SJSA1 (cell line): ENCODE measurements at places on chromosomes 7 and 10. TPM values are rescaled to one million over a fixed set of nuclear protein-coding genes. Genes with fewer than 3 reads are reported as not detected.

- H3K36me3 ChIP-seq: no peaks in the 10 kb centered on the region
- DNase-seq: no peak
- no peaks in the 10 kb centered on the region for H3K4me1 ChIP-seq
- H3K4me3 ChIP-seq: no peak within 1 kb of the TSS
Measured at GRCh38 chr7:150450491-150451001, at the start of gene GIMAP8. GIMAP8 (plus strand) TSS chr7:150450630; CDS start chr7:150466699, 16,069 bp downstream.

- H3K4me3 ChIP-seq: no peak overlapping the region
- no peak for DNase-seq
- peaks cover 8% of the 10 kb centered on the region; the same call in 1 of the 2 replicates for H3K4me1 ChIP-seq
Measured at GRCh38 chr10:72563327-72563932, 62.4 kb downstream of the MICU1 start.

- H3K27me3 ChIP-seq: no peaks in the 10 kb centered on the region
- H3K27ac ChIP-seq: peak overlapping the region; percentile 19
- no peak for DNase-seq
- no peaks in the 10 kb centered on the region for H3K36me3 ChIP-seq
- H3K4me1 ChIP-seq: peaks cover 64% of the 10 kb centered on the region
- H3K4me3 ChIP-seq: no peak overlapping the region
Measured at GRCh38 chr7:79980376-79980775, 154.3 kb upstream of the GNAI1 start.

- no peak overlapping the region for H3K4me3 ChIP-seq
- no peak for DNase-seq
- H3K4me1 ChIP-seq: no peaks in the 10 kb centered on the region; the same call in 1 of the 2 replicates
- H3K27me3 ChIP-seq: no peaks in the 10 kb centered on the region
Measured at GRCh38 chr7:106460792-106461254, 176.0 kb upstream of the NAMPT start.

GRCh38 chr10:22986771-22987542 lies 59.1 kb downstream of the ARMC3 start:
- no peaks in the 10 kb centered on the region for H3K4me1 ChIP-seq
- H3K36me3 ChIP-seq: no peaks in the 10 kb centered on the region
- DNase-seq: no peak
- H3K4me3 ChIP-seq: no peak overlapping the region
- H3K27ac ChIP-seq: no peak overlapping the region
- 0 out of 2 replicates have a peak, but pooled peaks cover 10% of the 10 kb centered on the region for H3K27me3 ChIP-seq

SGMS1 gene
- total RNA-seq: 85.5 and 109 TPM in 2 replicates

DNA sequence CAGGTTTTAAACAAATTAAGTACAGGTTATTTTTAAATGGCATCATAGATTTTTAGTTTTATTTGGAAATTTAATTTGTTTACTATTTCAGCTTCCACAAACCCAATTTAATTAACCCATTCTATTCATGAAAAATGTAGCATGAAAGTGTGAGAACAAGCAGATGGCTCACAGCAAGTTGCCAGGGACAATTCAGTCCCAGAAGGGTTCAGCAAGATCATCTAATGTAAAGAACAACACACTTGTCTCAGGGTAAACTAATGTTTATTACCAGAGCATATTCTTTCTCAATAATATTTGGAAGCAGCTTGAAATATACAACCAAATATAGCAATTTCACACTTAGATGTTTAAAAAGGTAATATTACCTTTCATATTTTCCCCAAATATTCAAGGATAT lies 166.9 kb upstream of the SLC13A1 start:
- H3K27ac ChIP-seq: no peak overlapping the region
- H3K4me3 ChIP-seq: no peak overlapping the region
- DNase-seq: no peak
- H3K4me1 ChIP-seq: no peaks in the 10 kb centered on the region
- H3K36me3 ChIP-seq: peaks cover 24% of the 10 kb centered on the region

DNA sequence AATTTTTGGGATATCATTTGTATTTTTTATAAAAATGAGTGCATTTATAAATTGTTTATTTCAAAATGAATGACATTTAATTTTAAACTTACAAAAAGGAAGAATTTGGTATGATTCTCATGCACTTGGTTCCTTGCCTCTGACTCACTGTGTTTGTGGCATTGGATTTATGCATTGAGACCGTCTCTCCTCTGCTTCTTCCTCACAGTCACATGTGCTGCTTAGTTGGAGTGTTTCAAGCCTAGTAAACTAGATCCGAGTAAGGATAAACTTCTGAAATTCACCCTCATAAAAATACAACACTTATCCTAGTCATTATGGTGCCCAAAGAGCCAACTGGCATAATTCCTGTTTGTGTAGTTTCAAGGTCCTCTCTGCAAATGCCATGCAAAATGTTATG lies 19.1 kb upstream of the FZD8 start:
- no peaks in the 10 kb centered on the region for H3K36me3 ChIP-seq
- H3K4me1 ChIP-seq: no peaks in the 10 kb centered on the region
- H3K27ac ChIP-seq: no peak overlapping the region
- H3K4me3 ChIP-seq: no peak overlapping the region
- 0 out of 2 replicates have a peak, but pooled peaks cover 4% of the 10 kb centered on the region for H3K27me3 ChIP-seq
- DNase-seq: no peak

NEUROG3 gene
- not detected in 2 replicates for total RNA-seq

PRKCQ gene
- not detected in 2 replicates for total RNA-seq

- H3K36me3 ChIP-seq: no peaks in the 10 kb centered on the region
- no peak overlapping the region for H3K4me3 ChIP-seq
- peak; percentile 50 for DNase-seq
- H3K27ac ChIP-seq: peak overlapping the region; percentile 94
Measured at GRCh38 chr7:117248829-117249228, 74.0 kb downstream of the WNT2 start.

RPEL1 gene
- total RNA-seq: 0.13 TPM in 1 of 2 replicates, not detected in the other

GRCh38 chr10:62613424-62613823 lies 191.1 kb upstream of the ADO start:
- H3K36me3 ChIP-seq: no peaks in the 10 kb centered on the region
- no peak overlapping the region for H3K4me3 ChIP-seq
- no peak for DNase-seq
- peaks cover 9% of the 10 kb centered on the region for H3K4me1 ChIP-seq

DNA sequence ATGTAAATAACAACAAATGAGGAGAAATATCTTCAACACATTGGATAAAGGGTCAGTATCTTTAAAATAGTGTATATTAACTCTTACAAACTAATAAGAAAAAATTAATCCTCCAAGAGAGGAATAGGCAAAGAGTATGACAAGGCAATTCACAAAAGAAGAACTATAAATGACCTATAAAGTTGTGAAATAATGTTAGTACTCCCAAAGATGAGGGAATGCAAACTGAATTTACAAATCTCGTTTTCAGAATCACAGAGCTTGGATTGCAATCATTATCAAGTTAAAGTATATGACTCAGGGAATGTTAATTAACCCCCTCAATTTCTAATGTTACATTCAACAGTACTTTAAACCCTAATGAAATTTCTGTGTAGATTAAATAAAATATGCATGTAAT lies 87.3 kb upstream of the TARP start:
- no peak overlapping the region for H3K4me3 ChIP-seq
- no peaks in the 10 kb centered on the region for H3K36me3 ChIP-seq
- H3K27me3 ChIP-seq: no peaks in the 10 kb centered on the region
- no peaks in the 10 kb centered on the region for H3K4me1 ChIP-seq

DNA sequence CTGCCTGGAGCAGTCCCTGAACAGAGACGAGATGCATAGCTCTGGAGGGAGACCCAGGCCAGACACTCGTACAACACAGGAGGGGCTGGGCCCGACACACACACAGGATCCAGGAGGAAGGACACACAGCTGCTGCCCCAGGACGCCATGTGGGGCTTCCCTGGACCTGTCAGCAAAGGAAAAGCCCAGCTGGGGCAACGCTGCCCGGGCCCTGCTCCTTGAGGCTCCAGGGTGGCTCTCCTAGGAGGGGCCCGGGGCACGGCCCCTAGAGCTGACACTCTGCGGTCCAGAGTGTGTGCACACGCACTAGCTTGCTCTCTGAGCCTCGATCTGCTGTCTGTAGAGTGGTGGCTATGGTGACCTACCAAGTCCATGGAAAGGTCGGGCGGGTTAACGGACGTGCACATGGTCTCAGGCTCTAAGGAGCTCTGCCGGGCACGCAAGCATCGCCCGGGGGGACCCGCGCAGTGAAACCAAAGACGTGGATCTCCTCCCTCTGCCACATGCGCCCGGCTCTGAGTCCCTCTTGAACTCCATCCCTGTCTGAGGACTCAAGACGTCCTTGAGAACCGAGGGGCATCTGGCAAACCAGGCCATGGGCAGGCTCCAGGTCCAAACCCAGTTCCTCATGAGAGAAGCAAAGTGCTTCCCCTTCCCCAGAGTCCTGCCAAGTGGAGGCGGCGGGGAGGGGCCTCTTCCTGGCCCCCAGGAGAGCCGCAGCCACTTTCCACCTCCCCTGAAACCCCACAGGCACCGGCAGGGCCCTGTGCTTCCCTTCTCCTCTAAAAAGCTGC lies 279.0 kb downstream of the ELFN1 start:
- no peaks in the 10 kb centered on the region for H3K36me3 ChIP-seq
- no peak overlapping the region for H3K27ac ChIP-seq
- H3K4me3 ChIP-seq: no peak overlapping the region
- DNase-seq: no peak

GRCh38 chr10:558364-558763 lies 131.1 kb downstream of the DIP2C start:
- H3K4me3 ChIP-seq: no peak overlapping the region
- H3K36me3 ChIP-seq: peaks cover 5% of the 10 kb centered on the region; the same call in 1 of the 2 replicates
- H3K4me1 ChIP-seq: no peaks in the 10 kb centered on the region

ACBD7 gene
- 7.3 and 9.1 TPM in 2 replicates for total RNA-seq

DNA sequence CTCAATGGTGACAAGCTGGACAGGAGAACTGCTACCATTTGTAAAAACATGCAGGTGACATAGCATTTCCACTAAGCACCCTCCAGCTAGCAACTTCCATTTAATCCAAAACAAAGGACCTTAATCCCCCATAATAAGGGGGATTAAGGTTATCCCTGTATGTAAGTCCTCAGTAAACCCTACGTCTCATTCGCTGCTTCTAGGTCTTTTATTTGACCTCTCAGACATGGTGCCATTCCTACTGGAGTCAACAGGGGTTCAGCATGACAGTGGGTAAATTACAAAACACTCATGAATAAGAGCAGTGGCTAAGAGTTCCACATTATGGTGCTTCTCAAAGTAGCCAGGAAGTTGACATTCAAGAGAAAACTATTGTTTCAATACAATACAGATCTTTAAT lies 121.8 kb upstream of the CAV2 start:
- H3K4me1 ChIP-seq: no peaks in the 10 kb centered on the region
- no peak for DNase-seq
- no peaks in the 10 kb centered on the region for H3K36me3 ChIP-seq
- no peak overlapping the region for H3K27ac ChIP-seq
- no peaks in the 10 kb centered on the region for H3K27me3 ChIP-seq

GRCh38 chr7:138460176-138460648 lies at the start of gene TRIM24:
TRIM24 (plus strand) TSS chr7:138460259; CDS start chr7:138460549, 290 bp downstream.
- H3K4me3 ChIP-seq: peak within 1 kb of the TSS; percentile 80
- H3K27me3 ChIP-seq: no peaks in the 10 kb centered on the region
- H3K27ac ChIP-seq: peak within 1 kb of the TSS; percentile 68
- H3K4me1 ChIP-seq: peaks cover 4% of the 10 kb centered on the region
- H3K36me3 ChIP-seq: peaks cover 11% of the 10 kb centered on the region
- no peak for DNase-seq

ENKUR gene
- total RNA-seq: not detected in 2 replicates

PHKG1 gene
- 0.21 and 0.50 TPM in 2 replicates for total RNA-seq

GRCh38 chr10:48364659-48365405 lies 58.4 kb downstream of the MAPK8 start:
- H3K27me3 ChIP-seq: no peaks in the 10 kb centered on the region
- H3K27ac ChIP-seq: no peak overlapping the region
- no peak overlapping the region for H3K4me3 ChIP-seq
- no peaks in the 10 kb centered on the region for H3K36me3 ChIP-seq
- DNase-seq: peak; percentile 32

GRCh38 chr10:94489976-94490788 lies 55.4 kb upstream of the HELLS start:
- no peaks in the 10 kb centered on the region for H3K36me3 ChIP-seq
- no peak overlapping the region for H3K4me3 ChIP-seq
- H3K27me3 ChIP-seq: no peaks in the 10 kb centered on the region
- no peak for DNase-seq
- H3K4me1 ChIP-seq: no peaks in the 10 kb centered on the region

SPDYE11 gene
- total RNA-seq: not detected in 2 replicates

TMEM196 gene
- total RNA-seq: not detected in 2 replicates

LOXL4 gene
- total RNA-seq: 0.55 TPM in 1 of 2 replicates, not detected in the other

ADARB2 gene
- not detected in 2 replicates for total RNA-seq

- no peak for DNase-seq
- no peaks in the 10 kb centered on the region for H3K36me3 ChIP-seq
- peaks cover 8% of the 10 kb centered on the region for H3K4me1 ChIP-seq
- no peak overlapping the region for H3K4me3 ChIP-seq
- H3K27me3 ChIP-seq: no peaks in the 10 kb centered on the region
- no peak overlapping the region for H3K27ac ChIP-seq
Measured at GRCh38 chr7:135321556-135321955, 87.9 kb downstream of the STRA8 start.

DNA sequence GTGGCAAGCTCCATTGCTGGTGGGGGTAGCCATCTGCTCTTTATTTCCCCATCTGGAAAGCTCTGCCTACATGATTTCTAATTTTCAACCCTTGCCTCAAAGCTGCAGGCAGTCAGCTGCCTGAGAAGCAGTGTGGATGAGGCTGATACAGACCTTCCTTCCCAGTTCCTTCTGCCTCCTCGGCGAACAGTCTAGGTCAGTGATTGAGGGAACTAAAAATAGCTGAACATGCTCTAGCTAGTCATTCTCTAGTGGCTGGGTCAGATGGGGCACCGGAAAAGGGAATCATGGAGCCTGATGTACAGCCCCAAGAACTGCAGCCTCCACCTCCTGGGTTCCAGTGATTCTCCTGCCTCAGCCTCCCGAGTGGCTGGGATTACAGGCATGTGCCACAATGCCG lies 48.7 kb downstream of the NAMPT start:
- no peak for DNase-seq
- H3K4me1 ChIP-seq: peaks cover 25% of the 10 kb centered on the region
- H3K4me3 ChIP-seq: no peak overlapping the region
- H3K36me3 ChIP-seq: no peaks in the 10 kb centered on the region

C10orf105 gene
- total RNA-seq: not detected in 2 replicates

- no peaks in the 10 kb centered on the region for H3K27me3 ChIP-seq
- DNase-seq: no peak
- H3K36me3 ChIP-seq: peaks cover 55% of the 10 kb centered on the region
- no peak overlapping the region for H3K4me3 ChIP-seq
- peaks cover 4% of the 10 kb centered on the region; the same call in 1 of the 2 replicates for H3K4me1 ChIP-seq
- H3K27ac ChIP-seq: no peak overlapping the region
Measured at GRCh38 chr10:73478636-73479035, 17.2 kb downstream of the PPP3CB start.

- peak; percentile 42 for DNase-seq
- H3K36me3 ChIP-seq: no peaks in the 10 kb centered on the region
- H3K4me1 ChIP-seq: no peaks in the 10 kb centered on the region
- H3K27me3 ChIP-seq: no peaks in the 10 kb centered on the region
Measured at GRCh38 chr10:42988517-42989395, 88.1 kb upstream of the RET start.

CCDC136 gene
- total RNA-seq: 1.0 and 1.8 TPM in 2 replicates

WNT8B gene
- not detected in 2 replicates for total RNA-seq
